ENCODE measurements at places on chromosomes 13 and 19. TPM values are rescaled to one million over a fixed set of nuclear protein-coding genes. Genes with fewer than 3 reads are reported as not detected.

Gene NTN5
- total RNA-seq, result not detected

Gene SLITRK5
- total RNA-seq, result not detected

Gene ARHGAP45
- total RNA-seq, result 1.5 TPM

Gene C19orf12
- 20.3 TPM for total RNA-seq

Gene PROZ
- not detected for total RNA-seq

Gene ZNF98
- 0.37 TPM for total RNA-seq

Gene PSPC1
- total RNA-seq, result 56.5 TPM

Gene ZNF878
- total RNA-seq, result not detected

Gene VSTM2B
- total RNA-seq, result not detected

Gene CLC
- not detected for total RNA-seq

Gene FXYD7
- total RNA-seq, result not detected

Data from subcutaneous preadipocyte (primary cell).